ENCODE measurements at places on chromosomes 12 and 14.

DNA sequence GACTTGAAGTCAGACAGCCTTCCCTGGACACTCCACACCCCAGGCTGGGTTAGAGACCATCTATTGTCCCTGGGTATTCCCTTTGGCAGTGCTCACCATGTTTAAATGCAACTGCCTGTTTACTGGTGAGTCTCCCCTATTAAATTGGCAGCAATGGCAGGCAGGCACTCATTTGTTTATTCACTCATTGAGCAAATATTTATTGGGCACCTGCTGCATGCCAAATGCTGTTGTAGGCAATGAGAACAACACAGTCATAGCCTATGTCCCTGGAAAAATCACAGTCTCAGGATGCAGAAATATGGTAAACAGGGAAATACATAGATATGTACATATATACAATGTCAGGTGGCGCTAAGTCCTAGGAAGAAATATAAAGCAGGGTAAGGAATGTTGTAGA lies 212.8 kb downstream of the SUDS3 start:
- no peak for DNase-seq

GRCh38 chr12:27619308-27619707 lies 76.9 kb upstream of the REP15 start:
- DNase-seq: no peak

GRCh38 chr12:5941907-5942306 lies 3.2 kb downstream of the ANO2 start:
- no peak for DNase-seq

GRCh38 chr12:33129500-33129899 lies 232.9 kb upstream of the PKP2 start:
- no peak for DNase-seq

GRCh38 chr12:52437508-52437907 lies 3.3 kb upstream of the KRT75 start:
- DNase-seq: no peak

- peak; percentile 39 for DNase-seq
These were observed 10.8 kb downstream of the FBXL14 start for GRCh38 chr12:1583421-1584078.

DNA sequence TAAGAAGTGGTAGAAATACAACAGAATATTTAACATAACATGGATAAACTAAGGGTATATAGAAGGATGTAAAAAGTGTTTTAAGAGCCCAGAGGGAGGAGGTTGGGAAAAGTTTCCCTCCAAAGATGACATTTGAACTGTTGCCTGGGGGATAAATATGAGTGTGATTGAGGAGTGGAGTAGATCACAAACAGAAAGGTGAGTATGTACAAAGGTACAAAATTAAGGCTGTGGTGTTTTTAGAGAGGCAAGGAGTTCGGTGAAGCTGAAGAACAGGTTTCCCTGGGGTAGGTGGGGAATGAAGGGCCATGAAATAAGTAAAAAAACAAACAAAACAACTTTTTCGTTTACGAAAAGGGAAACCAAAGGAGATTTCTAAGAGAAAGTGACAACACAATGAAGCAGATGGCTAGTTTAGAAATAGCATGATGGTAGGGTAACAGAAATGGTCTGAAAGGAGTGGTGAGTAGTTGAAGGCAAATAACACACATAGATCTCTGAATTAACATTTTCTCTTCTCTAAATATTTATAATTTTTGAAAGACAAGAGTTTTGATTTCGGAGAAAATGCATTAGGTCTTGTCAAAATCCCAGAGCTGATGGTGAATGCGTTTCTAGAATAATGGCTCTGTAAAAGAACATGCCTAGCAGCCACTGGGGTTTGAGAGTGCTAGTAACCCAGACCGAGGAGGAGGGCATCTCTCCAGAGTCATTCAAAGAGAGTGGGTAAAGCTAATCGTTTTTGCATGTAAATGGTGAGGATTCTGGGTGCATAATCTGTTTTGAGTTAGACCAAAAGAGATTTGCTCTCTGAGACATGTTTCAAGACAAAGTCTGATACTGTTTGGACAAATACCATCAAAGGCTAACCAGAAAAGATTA lies 240.4 kb upstream of the DCN start:
- no peak for DNase-seq

DNA sequence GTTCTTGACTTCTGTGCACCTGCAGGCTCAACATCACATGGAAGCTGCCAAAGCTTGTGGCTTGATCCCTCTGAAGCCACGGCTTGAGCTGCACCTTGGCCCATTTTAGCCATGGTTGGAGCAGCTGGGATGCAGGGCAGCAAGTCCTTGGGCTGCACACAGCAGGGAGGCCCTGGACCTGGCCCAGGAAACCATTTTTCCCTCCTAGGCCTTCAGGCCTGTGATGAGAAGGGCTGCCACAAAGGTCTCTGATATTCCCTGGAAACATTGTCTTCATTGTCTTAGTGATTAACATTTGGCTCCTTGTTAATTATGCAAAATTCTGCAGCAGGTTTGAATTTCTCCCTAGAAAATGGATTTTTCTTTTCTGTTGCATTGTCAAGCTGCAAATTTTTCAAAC lies 394.1 kb upstream of the FAR2 start:
- no peak for DNase-seq

- DNase-seq: no peak
These were observed 26.0 kb downstream of the ZFHX2 start for GRCh38 chr14:23525611-23526010.

GRCh38 chr14:91388551-91388975 lies 29.1 kb downstream of the CCDC88C start:
- no peak for DNase-seq

- DNase-seq: no peak
These were observed 8.1 kb downstream of the C14orf180 start for GRCh38 chr14:104587641-104588040.

DNA sequence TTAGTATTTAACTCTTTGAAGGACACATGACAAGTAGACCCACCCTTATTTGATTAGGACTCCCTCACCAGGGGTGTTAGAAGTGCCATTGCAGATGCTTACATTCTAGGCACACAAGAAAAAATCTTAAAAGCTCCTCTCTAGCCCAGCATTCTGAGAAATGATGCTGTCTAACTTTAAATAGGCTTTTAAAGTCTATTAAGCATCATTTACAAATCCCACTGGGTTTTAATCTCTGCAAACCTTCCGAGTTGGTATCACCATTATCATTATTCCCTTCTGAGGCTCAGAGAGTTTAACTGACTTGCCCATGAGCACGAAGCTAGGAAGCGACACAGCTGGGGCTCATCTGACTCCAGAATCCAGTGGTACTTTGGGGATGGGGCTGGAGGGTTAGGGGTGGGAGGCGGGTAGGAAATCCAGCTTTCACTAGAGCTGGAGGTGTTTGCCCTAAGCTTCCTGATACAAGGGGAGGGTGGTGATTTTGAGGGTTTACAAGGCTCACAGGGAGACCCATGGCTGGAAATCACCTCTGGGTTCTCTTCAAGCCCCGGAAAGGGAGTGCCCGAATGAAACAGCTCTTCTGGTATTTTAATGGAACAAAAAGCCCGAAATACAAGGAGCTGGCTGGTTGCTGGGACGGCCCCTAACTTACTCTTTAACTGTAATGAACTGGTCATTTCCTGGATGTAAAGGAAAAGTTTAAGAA lies 109.2 kb upstream of the FUT8 start:
- DNase-seq: no peak

DNA sequence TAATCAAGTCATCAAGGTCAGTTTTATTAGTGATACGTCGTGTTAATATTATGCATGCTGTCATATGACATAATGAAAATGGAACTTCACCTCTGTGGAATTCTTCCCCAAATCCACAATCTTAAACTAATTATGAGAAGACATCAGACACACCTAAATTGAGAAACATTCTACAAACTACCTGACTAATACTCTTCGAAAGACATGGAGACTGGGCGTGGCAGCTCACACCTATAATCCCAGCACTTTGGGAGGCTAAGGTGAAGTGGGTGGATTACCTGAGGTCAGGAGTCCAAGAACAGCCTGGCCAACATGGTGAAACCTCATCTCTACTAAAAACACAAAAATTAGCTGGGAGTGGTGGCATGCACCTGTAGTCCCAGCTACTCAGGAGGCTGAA lies 33.3 kb upstream of the KRAS start:
- no peak for DNase-seq

- DNase-seq: no peak
These were observed 166.6 kb upstream of the CCDC198 start for GRCh38 chr14:57660208-57660607.

DNA sequence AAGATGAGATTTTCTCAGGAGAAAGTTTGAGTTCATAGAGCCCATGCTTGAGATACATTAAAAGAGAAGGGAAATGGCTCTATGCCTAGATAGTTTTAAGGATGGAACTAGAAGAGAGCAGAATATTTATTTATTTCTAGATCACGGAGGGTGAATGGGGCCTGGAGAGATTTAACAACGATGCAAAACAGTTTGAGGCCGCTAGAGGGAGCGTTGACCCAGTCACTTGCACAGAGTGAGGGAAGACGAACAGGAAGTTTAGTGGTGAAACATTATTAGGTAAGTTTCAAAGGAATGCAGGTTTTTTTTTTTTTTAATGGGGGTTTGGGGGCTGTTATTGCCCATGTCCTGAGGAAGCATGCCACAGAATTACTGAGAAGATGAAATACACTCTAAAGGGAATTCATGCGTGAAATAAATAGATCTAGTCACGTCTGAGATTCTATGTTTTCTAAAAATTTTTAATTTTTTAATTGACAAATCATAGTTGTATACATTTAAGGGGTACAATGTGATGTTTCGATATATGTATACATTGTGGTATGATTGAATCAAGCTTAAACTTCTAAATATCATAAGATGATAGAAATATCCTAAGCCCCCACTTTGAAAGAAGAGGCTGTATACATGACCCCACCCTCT lies 14.8 kb upstream of the PPP1R1A start:
- peak; percentile 41 for DNase-seq

DNA sequence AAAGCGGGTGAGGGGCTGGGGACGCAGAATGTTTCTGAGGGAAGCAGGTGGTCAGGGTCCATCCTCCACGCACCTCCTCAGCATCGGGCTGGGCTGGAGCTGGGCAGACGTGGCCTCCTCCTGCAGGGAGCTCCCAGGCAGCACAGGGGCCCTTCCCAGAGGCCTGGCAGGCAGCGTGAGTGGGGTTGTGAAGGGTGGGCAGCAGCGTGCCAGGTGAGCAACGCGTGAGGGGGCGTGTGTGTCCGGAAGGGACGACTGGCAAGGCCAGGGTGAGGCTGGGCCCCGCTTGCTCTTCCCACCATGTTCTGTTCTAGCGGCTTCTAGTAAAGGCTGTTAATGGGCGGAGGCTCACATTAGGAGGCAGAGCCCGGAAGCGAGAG lies 17.1 kb downstream of the ANKRD9 start:
- no peak for DNase-seq

DNA sequence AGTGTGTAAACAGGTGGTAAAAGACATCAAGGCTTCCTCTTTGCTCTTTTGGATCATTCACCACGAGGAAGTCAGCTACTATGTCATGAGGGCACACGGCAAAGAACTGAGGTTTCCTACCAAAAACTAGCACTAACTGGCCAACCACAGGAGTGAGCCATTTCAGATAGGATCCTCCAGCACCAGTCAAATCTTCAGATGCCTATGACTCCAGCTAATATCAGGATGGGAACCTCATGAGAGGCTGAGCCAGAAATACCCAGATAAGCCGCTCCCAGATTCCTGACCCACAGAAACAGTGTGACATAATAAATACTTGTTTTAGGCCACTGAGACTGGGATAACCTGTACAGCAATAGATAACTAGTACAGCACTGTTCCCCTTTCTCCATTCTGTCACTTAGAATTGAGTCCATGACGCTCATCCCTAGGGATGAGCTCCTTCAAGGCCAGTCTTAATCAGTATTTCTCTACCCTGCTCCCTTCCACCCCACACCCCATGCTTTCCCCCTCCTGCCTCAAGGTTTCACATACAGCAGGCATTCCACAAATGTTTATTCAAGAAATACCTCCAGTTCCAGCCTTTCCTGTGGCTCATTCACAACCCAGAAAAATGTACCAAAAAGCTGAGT lies 68.4 kb downstream of the PPM1H start:
- no peak for DNase-seq

- DNase-seq: no peak
These were observed 862 bp downstream of the CRIP2 start for GRCh38 chr14:105475269-105476096.

- no peak for DNase-seq
These were observed 6.0 kb upstream of the IL22 start for GRCh38 chr12:68259318-68259940.

- DNase-seq: no peak
These were observed 25.5 kb downstream of the ZFYVE21 start for GRCh38 chr14:103740991-103741689.

DNA sequence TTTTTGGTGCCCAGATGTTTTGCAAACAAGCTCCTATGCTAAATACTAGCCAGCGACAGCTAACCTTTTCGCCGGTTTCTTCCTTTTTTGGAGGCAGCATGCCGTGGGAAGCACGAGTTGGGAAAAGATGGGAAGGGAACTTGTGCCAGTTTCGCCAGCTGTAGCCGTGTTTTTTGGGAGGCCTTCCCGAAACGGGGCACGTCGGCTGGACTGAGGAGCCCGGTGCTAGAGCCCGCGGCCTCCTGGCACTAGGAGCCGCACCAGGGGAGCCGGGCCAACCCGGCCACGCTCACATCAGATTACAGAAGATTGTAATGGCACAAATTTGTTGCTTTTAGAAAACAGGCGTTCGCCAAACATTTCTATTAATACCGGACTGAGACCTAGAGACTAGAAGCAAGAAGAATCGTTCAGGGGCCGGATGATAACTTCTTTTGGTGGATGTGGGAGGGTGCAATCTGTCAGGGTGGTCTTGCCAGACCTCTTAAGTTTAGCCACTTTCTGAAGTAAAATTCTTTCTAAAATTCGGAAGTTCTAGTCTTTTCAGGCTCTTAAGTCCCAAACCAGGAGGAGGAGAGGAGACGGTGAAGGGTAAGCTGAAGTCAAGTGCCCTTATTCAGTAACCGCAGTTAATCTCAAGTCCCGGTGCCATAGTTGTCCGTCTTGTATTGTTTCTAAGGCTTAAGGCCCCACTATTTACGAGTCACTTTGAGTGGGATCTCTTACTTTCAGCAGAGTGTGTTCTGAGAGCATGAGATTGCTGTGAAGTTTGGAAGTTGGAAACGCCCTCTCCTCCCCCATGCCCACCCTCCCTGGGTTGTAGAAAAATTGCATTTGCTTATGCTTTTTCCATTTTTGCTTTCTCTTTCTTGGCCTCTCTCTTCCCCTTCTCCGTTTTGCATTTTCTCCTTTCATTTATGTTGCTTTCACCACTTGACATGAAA lies 1.3 kb downstream of the RASSF3 start:
- DNase-seq: peak; percentile 21

DNA sequence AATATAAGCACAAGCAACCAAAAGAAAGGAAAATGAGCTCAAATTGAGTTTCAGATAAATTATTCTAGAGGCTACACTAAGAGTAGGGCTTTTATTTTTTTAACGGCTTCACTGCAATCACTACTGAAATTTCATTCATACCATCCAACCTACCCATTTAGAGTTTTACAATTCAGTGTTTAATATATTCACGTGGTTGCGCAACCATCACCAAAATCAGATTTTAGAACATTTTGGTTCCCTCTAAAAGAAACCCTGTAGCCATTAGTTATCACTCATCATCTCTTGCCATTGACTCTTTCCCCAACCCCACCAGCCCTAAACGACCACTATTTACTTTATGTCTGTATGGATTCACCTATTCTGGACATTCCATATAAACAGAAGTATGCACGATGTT lies 401.5 kb downstream of the MDGA2 start:
- no peak for DNase-seq

GRCh38 chr12:119642986-119643385 lies 24.9 kb upstream of the PRKAB1 start:
- no peak for DNase-seq

GRCh38 chr12:60947533-60947932 lies 1312.7 kb upstream of the USP15 start:
- DNase-seq: no peak

Data from stimulated activated CD8-positive, alpha-beta memory T cell treated with anti-CD3 and anti-CD28 coated beads, Interleukin-15, amount 100 ng/mL, for 4 hours (primary cell).